CD8-positive, alpha-beta T cell (primary cell): ENCODE measurements at places on chromosomes 3 and 15.

GRCh38 chr3:48595075-48595525 lies at the start of gene COL7A1:
TSS of gene COL7A1 (minus strand) at chr3:48595329. CDS start at chr3:48595159, 170 bp downstream.
- no peak for DNase-seq

DNA sequence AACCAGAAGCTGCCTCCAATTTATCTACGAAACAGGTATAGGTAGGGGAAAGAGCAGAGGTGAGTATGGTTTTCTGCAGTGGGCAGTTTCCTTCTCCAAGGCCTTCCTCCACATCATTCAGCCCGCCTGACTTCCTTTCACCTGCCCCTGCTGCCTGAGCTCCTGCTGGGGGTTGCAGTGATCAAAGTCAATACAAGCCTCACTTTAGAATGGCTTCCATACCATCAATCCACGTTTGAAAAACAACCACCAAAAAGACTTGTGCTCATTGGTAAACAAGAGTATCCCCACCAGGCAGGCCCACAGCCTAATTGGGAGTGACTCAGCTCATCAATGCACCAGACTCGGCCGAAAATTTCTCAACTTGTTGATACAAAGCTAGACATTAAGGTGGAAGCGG lies 159.9 kb downstream of the MAGI1 start:
- DNase-seq: no peak

- no peak for DNase-seq
Measured at GRCh38 chr3:71850654-71851053, 65.7 kb upstream of the PROK2 start.

GRCh38 chr3:116007000-116007399 lies 383.7 kb downstream of the GAP43 start:
- no peak for DNase-seq

DNA sequence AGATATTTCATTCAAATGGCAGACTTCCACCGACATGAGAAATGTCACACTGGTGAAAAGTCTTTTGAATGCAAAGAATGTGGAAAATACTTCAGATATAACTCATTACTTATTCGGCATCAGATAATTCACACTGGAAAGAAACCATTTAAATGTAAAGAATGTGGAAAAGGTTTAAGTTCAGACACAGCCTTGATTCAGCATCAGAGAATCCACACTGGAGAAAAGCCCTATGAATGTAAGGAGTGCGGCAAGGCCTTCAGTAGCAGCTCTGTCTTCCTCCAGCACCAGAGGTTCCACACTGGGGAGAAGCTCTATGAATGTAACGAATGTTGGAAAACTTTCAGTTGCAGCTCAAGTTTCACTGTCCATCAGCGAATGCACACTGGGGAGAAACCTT lies 8.6 kb upstream of the ZNF621 start:
- DNase-seq: no peak

DNA sequence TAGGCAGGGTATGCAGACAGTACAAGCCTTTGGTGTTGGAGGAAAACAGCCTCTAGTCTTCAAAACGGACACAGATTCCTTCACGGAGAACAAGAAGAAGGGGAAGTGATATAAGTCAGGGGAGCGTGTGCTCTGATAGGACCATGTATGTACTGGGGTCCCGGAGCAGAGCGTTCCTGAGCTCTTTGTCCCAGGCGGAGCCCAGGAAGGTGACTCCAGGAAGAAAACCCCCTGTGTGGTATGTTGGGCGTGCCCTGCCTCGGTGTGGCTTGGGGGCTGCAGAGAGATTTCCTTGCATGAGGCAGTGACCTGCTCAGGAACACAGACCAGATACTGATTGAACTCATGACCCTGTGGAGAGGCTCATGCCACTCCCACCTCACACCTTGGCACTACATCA lies 21.7 kb downstream of the MELTF start:
- DNase-seq: no peak

DNA sequence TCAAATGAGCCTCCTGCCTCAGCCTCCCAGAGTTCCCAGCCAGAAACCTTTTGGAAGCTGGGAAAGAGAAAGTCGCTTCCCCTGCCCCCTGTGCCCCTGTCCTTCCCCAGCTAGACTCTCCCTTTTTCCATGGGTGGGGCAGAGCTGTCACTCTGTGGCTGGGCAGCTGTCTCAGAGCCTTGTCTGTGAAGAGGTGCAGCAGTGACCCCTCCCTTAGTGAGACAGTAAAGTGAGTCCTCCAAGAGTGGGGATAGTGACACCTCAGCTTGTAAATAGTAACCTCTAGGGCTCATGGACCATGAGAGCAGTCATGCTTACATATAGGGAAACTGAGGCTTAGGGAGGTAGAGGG lies 76.3 kb downstream of the SMAD6 start:
- DNase-seq: no peak

- no peak for DNase-seq
Measured at GRCh38 chr15:29472901-29473445, 203.4 kb upstream of the NSMCE3 start.

DNA sequence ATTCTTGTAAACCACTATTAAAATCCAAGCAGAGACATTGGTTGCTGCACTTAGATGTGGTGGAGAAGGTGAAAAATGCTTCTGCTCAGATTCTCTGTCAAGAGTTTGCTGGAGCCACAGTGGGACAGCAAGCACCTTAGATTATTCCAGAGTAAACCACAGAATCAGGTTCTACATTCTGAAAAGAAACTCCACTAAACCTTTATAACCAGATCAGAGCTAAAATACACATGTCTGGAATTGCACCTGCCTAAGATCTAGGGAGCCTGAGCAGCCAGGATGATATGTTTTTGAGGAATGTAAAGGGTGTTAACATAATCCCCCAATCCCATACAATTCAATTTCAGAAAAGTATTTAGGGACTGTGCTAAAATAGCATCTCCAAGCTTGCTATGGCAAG lies at the start of gene ZPLD1:
TSS of gene ZPLD1 (plus strand) at position 301 of the 400 bp plus-strand sequence. CDS start 3,473 bp downstream, outside the sequence.
- no peak for DNase-seq

DNA sequence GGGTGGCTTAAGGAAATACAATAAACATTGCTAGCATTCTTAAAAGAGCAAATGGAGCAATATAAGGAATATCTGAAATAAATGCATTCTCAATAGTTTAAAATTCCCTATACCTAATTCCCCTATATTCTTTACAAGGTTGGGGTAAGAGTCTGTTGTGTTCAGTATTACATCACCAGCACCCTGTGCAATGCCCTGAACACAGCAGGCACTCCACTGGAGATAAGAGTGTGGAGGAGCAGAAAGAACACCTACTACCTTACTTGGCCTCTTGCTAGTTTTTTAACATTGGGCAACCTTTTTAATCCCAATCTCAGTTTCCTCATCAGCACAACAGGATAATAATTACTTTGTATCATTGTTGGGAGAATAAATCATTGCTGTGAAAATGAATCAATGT lies 140.2 kb upstream of the PLXND1 start:
- DNase-seq: no peak

DNA sequence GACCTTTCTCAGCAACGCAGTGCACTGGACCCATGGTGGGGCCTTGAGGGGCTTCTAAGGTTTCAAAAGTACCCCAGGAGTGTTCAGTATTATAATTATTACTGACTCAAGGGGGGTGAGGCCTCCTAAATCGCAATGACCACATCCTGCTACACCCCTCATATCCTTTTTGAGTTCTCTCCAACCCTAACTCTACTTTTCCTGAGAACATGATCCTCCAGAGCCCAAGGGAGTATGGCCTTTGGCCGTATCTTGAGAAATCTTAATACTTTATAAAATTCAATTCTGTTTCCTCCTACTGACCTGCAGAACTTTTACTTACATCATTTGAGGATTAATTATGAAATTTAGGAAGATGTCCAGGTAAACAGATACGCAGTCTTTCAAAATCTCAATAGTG lies 30.4 kb upstream of the RARRES1 start:
- no peak for DNase-seq

GRCh38 chr15:95278532-95279245 lies 1047.3 kb downstream of the MCTP2 start:
- DNase-seq: no peak

DNA sequence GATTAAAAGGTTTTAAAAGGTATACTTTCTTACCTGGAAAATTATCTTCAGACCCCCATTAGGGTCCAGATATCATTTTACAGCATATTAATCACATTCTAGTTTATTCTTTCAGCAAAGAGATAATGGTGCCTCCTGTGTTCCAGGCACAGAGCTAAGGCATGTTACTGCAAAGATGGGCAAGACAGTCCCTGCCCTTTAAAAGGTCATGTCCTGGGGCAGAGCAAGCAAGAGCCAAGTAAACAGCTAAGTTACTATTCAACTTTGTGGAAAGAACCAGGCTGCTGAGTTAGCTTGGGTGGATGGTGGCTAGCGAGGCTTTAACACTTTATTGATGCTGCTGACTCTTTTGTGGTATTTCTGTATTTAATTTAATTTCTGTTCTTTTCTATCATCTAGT lies 75.0 kb downstream of the LRRC28 start:
- DNase-seq: no peak

GRCh38 chr15:83767741-83768140 lies 113.8 kb downstream of the ADAMTSL3 start:
- DNase-seq: no peak

DNA sequence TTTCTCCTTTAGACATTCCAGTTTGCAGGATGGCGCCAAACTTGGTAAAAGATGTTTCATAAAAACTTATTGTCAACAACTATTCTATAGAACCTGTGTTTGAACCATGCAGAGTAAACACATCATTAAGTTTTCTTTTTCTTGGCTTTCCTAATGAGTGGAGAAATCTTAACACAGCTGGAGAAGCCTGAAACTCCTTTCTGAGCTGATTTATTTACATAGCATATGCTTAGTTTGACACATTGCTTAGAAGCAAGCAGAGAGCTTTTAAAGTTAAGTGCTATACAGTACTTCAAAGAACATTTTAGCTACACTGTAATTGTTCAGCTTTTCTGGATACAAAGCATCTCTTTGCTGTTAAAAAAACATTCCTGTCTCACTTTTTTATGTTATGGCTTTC lies 61.0 kb upstream of the PAQR5 start:
- DNase-seq: no peak

DNA sequence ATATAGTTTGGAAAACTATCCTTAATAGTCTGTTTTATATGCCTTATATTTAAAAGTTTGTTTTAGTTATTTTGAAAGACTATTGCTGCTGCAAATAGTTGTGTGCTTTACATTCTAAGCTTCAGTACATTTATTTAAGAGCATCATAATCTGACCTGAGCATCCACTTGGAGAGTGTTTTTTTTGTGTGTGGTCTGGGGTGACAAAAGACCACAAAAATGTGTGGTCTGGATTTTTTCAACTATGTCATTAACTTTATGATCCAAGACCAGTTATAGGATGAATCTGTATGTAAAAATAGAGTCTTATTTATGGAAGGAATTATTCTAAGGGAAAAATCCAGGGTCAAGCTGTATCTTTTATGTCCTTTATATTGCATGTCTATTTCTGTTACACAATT lies 77.4 kb downstream of the SLTM start:
- DNase-seq: no peak

- DNase-seq: no peak
Measured at GRCh38 chr3:161556533-161556932, 59.9 kb downstream of the OTOL1 start.

DNA sequence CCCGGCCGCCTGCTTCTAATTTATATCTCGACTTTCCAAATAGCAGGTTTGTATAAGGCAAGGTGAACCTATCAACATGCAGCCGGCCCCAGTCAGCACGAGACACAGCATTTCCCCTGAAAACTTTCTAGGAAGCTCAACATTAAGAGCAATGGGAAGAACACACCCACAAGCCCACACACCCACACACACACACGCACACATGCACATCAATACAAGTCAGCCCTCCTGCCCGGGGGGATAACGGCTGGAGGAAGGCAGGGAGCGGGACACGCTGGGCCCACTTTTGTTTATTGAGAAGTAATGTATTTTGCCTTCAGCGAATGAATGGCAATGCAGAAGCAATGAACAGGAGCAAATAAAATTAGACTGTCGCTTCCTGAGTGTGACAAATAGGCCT lies 83.5 kb downstream of the PCSK6 start:
- DNase-seq: no peak

DNA sequence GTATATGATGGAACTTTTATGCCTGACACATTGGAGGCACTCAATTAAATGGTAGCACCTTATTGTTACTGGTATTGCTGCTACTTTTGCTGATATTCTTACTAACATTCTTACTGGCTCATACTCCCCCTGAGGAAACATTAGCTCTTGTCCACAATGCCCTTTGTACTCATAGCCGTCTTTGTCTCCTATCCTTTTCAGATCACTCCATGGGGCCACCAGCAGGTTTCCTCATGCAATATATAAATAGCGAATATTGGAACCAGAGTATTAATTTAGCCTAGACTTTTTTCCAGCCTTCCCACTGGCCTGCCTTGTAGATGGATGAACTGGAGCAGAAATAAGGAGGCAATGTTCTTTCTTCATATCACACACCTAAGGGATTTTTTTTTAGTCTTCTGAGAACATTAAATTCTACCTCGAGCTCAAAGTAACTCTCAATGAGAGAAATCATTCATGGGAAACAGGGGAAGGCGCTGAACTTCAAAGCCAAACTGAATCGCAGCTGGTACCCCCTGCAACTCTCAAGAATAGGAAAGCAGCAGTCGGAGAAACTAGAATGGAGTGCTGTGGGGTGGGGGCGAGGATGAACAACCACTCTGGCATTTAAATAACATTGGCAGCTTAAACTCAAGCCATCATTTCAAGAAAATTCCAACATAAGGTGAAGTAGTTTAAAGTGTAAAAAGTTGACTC lies 300.3 kb downstream of the TAFA4 start:
- no peak for DNase-seq

GRCh38 chr3:165197481-165197800 lies 1.3 kb upstream of the SLITRK3 start:
- DNase-seq: no peak

DNA sequence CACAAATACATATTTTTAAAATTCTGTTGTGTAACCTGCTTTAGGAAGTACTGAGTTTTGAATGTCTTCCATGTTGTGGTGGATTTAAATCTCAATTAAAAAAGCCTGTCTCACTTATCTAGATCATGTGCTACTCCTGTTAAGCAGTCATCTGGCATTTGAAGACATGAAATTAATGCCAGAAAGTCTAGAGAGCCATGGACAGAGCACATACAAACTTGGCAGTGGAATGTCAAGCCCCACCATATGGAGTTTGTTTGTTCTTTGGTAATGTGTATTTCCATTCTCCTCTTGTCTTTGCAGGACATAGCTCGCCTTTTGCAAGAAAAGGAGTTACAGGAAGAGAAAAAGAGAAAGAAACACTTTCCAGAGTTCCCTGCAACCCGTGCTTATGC lies 39.3 kb upstream of the UTS2B start:
- DNase-seq: no peak
